ENCODE measurements at places on chromosomes 5 and 9.

GRCh38 chr5:125484272-125484741 lies 737.9 kb upstream of the ZNF608 start:
- DNase-seq, result no peak

DNA sequence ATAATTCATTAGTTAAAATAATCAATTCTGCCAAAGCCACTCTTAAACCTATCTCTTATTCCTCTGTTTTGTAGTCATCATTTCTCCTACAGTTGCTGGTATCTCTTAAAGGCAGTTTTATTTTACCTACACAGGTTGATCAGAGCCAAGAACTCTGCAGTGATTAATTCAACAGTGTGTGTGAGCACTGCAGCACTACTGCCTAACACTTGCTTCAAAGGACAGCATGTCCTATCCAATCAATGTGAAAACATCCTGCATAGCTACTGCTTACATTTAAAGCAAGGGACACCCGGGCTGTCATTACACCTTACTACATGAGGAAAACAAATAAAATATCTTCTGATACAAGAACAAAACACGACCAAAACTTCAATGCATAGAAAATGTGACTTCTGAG lies 45.1 kb upstream of the HK3 start:
- DNase-seq, result no peak

- DNase-seq, result no peak
These were observed 63.8 kb upstream of the CCNG1 start for GRCh38 chr5:163373436-163374084.

GRCh38 chr9:126499911-126500599 lies 113.7 kb upstream of the LMX1B start:
- DNase-seq, result no peak

DNA sequence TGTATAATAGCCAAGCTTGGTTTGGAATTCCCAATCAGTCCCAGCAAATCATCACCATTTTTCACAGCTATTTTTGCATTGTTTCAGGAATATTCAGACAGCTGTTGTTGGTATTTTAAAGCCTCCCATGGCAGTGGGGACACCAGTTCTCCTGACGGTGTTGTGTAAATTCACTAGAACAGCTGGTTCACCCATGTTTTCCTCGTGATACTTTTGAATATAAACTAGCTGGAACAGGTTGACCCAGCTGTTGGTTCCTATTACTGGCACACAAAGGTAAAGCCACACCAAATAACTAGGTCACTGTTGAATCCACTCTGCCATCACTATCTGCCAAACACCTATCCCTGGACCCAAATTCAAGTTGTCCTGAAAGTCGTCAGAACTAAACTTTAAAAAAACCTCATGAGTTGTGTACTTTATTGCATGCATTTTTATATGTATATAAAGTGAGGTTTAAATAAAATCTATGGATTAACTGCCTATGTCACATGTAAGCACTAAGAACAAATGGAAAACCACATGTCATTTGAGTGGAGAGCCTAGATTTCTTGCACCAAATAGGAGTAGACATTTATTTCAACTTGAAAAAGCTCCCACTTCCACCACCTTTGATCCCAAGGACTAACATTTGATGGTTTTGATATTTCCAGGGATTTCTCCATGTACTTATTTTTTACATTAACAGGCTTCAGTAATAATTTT lies 121.9 kb upstream of the PIK3R1 start:
- DNase-seq, result no peak

- DNase-seq, result no peak
These were observed 764.3 kb downstream of the MTRR start for GRCh38 chr5:8633259-8633658.

GRCh38 chr9:77099388-77099787 lies 77.9 kb upstream of the VPS13A start:
- DNase-seq, result no peak

DNA sequence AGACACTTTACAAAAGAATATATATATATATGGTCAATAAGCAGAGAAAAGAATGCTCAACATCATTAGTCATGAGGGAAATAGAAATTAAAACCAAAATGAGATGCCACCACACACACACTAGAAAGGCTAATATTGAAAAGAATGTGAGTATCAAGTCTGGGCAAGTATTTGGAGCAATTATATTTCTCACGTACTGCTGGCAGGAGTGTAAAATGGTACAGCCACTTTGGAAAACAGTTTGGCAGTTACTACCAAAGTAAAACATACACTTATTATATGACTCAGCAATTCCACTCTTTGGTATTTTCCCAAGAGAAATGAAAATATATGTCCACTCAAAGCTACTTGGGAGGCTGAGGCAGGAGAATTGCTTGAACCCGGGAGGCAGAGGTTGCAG lies 29.8 kb downstream of the NEUROG1 start:
- DNase-seq, result no peak

- DNase-seq, result no peak
These were observed 491 bp downstream of the APC start for GRCh38 chr5:112738191-112738560.

GRCh38 chr5:35319333-35320002 lies 89.2 kb upstream of the PRLR start:
- no peak for DNase-seq

GRCh38 chr5:171891150-171891549 lies 105.5 kb downstream of the SMIM23 start:
- DNase-seq, result no peak

- DNase-seq, result no peak
These were observed 10.2 kb downstream of the PRRX2 start for GRCh38 chr9:129675620-129676019.

- no peak for DNase-seq
These were observed 27.0 kb upstream of the ZNF622 start for GRCh38 chr5:16492398-16493140.

GRCh38 chr9:92265154-92265553 lies 28.3 kb downstream of the IARS1 start:
- DNase-seq, result no peak

- no peak for DNase-seq
These were observed 2.8 kb downstream of the GM2A start for GRCh38 chr5:151255621-151256286.

GRCh38 chr9:105711867-105712266 lies 17.5 kb downstream of the TMEM38B start:
- DNase-seq, result no peak

DNA sequence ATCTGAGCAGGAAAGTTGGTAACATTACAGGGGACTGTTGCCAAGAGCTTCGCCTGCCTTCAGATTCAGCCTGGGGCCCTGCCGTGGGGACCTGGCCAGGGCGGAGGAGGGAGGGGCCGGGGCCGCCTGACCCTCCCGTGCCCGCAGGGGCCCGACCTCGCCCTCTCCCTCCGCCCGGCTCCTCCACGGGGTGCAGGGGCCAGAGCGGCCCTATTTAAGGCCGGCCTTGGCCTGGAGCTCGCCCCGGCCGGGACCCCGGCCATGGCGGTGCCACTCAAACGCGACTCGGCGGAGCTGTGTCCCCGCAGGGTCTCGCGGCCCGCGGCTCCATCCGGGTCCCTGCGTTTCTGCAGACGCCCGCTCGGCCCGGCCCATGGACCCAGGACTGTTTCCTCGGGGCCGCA lies 757 bp downstream of the TMEM250 start:
- no peak for DNase-seq

GRCh38 chr5:142870532-142871362 lies 100.6 kb downstream of the ARHGAP26 start:
- no peak for DNase-seq

- DNase-seq, result no peak
These were observed 216.5 kb downstream of the MCTP1 start for GRCh38 chr5:95068289-95068910.

DNA sequence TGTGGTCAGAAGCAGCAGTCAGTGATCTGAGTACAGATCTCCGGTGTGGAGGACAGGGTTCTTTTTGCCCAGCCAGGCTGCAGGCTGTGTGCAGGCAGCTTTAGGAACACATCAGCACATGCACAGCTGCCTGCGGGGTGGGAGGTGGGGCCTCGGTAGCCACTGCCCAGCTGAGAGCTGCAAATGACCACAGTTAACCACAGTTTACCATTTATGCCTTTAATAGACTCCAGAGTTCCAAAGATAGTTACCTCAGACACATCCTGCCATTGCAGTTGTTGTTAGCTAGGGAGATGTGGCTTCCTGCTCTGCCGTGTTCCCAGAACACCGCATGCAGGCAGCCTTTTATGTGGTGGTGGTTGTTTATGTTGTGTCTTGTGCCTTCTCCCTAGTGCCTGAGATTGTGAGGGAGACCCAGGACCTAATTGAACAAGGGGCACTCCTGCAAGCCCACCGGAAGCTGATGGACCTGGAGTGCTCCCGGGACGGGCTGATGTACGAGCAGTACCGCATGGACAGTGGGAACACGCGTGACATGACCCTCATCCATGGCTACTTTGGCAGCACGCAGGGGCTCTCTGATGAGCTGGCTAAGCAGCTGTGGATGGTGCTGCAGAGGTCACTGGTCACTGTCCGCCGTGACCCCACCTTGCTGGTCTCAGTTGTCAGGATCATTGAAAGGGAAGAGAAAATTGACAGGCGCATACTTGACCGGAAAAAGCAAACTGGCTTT lies 10.2 kb downstream of the EXOC3 start:
- no peak for DNase-seq

DNA sequence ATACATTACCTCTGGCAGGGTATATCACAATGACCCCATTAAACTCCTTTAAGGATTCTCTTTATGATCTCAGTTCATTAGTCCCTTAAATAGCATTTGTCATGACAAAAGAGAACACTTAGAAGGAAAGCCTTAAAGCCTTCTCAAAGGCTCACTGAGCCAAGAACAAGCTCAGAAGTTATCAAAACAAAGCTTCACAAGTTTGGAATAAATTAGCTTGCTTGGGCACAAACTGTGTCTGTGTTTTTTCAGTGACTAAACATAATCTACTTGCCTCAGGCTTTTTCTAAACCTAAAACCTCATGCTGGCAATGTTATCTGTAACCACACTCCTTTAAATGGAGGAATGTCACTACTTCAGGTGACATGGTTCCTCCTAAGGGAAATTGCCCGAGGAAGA lies 1114.9 kb upstream of the C9orf72 start:
- DNase-seq, result no peak

DNA sequence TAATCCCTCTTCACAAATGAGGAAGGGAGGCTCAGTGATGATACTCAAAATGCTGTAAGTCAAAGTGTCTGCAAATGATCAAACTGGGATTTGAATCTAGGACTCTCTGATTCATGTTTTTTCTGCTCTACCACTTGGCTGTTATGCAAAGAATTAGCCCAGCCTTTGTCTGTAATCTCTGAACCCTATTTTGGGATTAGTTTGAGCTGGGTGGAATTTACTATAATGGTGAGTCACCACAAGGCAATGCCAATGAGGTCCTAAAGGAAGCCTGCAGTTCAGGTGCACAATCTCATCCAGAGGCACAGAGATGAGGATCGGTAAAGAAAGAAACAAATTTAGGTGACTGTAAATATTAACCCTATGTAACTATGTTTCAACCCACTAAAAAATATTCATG lies 29.2 kb downstream of the RFK start:
- DNase-seq, result no peak

DNA sequence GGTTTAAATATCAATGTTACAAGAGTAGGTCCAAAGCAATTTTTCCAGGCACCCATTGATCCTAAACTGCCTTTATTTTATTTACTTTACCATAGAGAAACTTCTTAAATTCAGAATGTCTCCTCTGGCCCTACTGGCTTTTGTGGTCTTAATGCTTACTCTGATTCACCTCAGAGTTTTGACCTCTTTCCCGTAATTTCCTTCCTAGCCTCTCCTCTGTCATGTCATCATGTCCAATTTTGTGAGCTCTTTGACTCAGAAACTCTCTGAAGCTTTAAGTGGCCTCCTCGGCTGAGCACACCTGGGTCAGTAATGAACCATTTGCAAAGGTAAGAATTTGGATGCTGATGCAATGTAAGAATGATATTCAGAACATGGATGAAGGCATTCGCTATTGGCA lies 303.8 kb upstream of the CDH18 start:
- DNase-seq, result no peak

DNA sequence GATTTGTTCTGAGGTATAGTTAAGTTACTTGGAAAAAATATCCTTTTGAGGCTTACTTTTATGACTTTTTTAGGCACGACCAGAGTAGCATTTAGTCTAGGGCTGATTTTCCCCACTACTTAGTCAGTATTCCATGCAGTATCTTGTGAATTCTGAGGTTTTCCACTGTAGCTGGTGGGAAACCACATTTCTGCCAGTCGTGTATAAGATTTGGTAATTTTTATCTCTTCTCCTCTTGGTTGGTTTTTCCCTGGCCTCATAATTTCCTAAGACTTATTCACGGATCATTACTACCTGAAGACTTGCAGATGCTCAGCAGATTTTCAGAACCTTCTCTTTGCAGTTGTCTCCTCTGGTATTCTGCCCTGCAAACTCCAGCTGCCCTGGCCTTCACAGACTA lies 23.5 kb downstream of the MTREX start:
- no peak for DNase-seq

All from frontal cortex (tissue), 4 donors.